Aorta (tissue), 5 donors: ENCODE measurements at places on chromosomes 13 and 19.

GRCh38 chr13:99366075-99366987 lies 59.1 kb upstream of the GPR183 start:
- no peak for DNase-seq

- peak; percentile 19 for DNase-seq
Observed at GRCh38 chr19:51024924-51025323, 1.5 kb downstream of the KLK11 start.

DNA sequence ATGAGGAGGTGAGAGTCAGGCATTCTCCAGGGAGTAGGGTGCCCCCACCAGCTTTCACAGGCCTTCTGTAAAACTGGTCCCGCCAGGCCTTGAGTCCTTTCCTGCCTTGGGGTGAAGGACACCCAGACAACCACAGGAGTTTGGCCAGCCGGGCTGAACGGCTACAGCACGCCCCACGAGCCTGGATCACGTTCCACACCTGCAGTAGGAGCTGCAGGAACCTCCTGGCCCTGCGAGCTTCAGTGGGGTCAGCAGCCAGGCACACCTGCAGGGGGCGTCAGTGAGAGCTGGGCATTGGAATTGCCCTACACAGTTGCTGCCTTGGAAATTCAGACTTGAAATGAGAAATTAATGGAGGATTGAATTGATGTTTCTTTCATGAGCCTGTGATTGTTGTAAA lies 45.7 kb downstream of the COL4A2 start:
- no peak for DNase-seq

- DNase-seq, result no peak
Observed at GRCh38 chr13:30570691-30571090, 47.0 kb upstream of the USPL1 start.

DNA sequence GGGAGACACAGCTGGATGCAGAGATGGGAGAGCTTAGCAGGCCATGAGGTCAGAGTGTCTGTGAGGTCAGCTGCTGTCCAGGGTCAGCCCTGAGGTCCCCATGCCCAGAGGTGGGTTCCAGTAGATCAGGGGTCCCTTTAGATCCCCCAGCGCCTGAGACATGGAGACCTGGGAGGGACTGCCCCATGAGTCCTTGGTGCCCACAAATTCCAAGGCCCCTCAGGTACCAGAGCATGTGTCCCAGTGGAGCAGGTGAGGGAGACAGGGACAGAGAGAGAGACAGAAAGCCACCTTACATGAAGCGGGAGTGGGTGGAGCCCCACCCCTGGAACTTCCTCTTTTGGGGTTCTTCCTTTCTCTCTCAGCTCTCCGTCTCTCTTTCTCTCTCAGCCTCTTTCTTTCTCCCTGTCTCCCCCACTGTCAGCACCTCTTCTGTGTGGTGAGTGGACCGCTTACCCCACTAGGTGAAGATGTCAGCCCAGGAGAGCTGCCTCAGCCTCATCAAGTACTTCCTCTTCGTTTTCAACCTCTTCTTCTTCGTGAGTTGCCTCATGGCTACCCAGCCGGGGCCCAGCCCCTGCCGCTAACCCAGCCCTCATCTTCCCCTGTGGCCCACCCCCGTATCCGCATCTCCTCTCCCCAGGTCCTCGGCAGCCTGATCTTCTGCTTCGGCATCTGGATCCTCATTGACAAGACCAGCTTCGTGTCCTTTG lies at the start of gene CD37:
Gene CD37 (plus strand): TSS at position 336 of the 713 bp plus-strand sequence. CDS start 135 bp downstream, at position 471.
- peak; percentile 71 for DNase-seq

- DNase-seq, result no peak
Observed at GRCh38 chr19:32104153-32104849, 241.1 kb upstream of the ZNF507 start.

DNA sequence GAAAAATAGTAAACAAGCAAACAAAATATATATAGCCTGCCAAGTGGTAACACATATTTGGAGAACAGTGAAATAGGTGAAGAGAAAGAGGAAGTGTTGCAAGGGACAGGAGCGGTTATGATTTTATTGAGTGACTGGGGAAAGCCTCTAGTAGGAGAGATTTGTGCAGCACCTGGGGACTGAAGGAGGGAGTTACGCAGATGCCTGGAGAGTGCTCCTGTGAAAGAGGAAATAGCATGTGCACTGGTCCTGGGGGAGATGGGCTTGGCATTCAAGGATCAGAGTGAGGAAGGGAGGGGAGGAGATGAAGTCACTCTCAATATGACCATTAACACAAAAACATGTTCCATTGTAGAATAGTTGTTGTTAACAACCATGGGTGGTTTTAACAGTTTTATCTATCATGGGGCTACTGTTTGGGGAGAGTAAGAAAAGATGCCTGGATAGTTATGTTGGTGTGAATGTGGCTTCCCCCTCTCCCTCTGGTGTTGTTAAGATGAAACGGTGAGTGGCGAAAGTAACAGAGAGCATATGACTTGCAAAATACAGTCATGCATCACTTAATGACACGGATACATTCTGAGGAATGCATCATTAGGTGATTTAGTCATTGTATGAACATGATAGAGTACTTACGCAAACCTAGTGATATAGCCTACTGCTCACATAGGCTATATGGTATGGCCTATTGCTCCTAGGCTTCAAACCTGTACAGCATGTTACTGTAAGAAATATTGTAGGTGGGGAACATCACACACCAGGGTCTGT lies 251.7 kb upstream of the ARGLU1 start:
- no peak for DNase-seq
